ENCODE measurements at places on chromosomes 12 and 14.

DNA sequence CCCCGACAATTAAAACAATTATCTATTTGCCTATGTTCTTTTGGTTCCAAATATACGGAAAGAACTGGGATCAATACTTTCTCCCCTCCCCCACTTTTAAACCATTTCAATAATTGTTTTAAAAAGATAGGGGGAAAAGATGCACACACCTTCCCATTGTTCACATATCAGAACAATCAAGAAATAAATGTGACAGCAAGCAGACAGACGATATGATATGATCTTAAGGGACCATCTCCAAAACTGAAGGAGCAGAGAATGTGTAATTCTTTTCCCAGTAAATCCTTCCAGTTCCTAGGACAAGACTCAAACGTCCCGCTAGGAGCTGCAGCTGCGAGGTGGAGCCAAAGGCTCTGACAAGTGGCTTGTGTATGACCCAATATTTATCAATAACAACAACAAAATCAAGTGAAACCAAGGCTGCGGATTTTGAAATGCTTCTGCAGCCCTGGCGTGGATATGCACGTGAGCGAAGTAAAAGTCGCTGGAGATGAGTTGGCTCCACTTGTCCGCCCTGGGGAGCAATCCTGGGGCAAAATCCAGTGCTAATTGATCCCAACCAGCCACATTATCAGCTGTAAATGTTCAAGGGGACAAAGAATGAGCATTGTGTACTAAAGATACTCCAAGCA is 8.2 kb upstream of the FOXG1 start:
- no peak for DNase-seq

DNA sequence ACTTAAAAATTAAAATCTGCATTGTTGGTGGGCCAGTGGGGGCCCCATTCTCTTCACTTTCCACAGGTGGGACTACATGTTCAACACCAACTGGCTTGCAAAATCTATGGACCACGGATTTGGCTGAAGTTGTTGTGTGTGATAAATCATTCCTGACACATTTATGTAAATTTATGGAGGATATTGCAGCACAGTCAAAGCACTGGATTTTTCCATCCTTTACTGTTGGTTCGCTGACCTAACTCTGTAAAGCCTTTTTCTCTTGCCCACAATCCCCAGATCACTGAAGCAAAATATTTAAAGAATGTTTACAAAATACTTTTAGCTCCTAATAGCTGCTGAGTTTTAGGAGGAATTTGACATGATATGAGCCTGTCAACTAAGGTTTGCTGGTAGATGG is 219.7 kb upstream of the PRICKLE1 start:
- no peak for DNase-seq

GRCh38 chr14:57875296-57875695 is 9.4 kb upstream of the SLC35F4 start:
- DNase-seq, result no peak

DNA sequence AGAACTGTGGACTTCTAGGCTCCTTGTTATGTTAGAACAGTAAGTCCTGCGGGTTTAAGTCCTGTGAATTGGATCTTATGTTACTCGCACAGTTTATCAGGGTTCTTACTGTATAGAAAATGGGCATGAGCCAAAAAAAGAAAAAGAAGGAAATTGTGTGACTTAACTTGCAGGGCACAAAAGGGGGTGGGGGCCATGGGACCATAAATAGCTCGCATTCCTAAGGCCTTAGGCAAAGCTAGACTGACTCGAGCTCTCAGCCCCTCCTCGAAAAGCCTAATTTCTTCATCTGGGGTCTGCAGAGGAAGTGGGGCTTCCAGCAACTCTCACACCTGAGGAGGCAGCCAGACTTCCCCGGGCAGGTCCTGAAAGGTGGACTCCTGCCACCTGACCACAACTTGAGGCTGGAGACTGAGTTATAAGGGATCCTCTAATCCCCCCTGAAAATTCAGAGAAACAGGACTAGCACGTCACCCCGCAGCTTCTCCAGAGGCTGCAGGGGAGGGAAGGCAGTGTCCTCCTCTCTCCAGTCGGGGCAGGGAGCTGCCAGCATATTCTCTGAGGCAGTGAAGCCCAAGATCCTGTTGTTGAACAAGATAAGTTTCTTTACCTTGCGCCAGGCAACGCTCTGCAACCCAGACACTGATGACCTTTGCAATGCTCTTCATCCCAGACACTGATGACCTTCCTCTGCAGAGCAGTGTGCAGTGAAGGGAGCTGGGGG is 280.5 kb downstream of the PCNX1 start:
- DNase-seq, result no peak

GRCh38 chr14:25371068-25371467 is 321.1 kb upstream of the STXBP6 start:
- no peak for DNase-seq

- no peak for DNase-seq
Observed at GRCh38 chr14:61076556-61076955, 95.5 kb downstream of the SLC38A6 start.

- peak; percentile 10 for DNase-seq
Observed at GRCh38 chr12:85484387-85484786, 204.4 kb downstream of the ALX1 start.

- no peak for DNase-seq
Observed at GRCh38 chr14:103503296-103503695, 19.3 kb downstream of the CKB start.

GRCh38 chr12:14326699-14327098 is 38.8 kb upstream of the ATF7IP start:
- DNase-seq, result no peak

DNA sequence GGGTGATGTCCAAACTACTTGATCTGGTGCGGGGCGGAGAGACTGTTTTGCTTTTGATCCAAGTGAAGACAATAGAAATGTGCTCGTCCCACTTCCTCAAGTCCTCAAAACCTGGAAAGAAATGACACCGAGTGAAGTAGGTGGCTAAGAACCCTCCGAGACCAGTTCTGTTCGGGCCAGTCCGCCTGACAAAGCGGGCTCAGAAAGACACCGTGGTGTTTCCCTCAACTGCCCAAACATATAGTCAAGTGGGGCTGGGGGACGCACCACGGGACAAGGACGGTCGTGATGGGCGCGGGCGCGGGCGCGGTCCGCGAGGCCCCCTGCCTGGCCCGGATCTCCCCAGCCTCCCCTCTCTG is 1.6 kb downstream of the PHLDA1 start:
- no peak for DNase-seq

GRCh38 chr12:15584366-15585041 is 204.7 kb downstream of the EPS8 start:
- peak; percentile 84 for DNase-seq

GRCh38 chr14:78997811-78998210 is 827.6 kb downstream of the NRXN3 start:
- no peak for DNase-seq

DNA sequence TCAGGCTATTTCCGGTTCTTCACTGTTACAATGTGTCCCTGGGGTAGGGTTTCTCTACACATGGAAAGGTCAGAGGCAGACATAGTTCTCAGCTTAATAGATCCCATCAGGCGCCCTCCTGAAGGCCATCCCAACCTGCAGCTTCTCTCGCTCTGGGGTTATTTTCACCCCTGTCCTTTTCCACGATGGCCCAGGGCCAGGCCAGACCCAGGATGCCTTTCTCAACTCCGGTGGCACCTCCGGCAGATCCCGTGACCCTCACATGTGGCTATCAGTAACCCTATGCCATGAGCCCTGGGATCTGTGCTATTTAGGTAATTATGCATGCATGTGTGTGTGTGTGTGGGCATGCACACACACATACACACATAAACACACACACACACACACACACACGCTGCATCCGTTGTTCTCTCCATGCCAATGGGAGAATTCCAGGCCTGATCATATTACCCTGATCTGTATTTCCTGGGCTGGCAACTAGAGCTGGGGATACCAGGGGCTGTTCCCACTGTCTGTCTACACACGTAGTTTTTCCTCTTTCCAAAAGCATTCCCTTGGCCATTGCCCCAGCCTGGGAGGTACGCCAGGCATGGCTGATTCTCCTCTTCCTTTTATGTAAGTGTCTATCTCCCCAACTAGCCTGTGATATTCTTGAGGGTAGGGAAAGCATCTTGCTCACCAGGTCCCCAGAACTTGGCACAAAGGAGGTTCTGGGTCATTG is 51.2 kb upstream of the NOS1 start:
- no peak for DNase-seq

DNA sequence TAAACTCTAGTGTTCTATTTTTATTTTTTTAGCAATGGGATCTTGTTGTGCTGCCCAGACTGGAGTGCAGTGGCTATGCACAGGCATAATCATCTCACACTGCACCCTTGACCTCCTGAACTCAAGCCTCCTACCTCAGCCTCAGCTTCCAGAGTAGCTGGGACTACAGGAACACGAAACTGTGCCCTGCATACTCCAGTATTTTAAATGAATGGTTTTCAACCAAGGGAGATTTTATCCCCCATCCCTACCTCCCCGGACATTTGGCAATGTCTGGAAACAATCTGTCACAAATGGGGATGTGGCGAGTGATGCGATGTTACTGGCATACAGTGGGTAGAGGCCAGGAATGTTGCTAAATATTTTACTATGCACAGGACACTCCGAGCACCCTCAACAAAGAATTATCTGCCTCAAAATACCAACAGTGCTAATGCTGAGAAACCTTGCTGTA is 2.1 kb downstream of the CBX5 start:
- DNase-seq, result no peak

- DNase-seq, result no peak
Observed at GRCh38 chr12:10783252-10783651, 19.2 kb downstream of the TAS2R7 start.

GRCh38 chr14:36424478-36425102 is 95.4 kb downstream of the NKX2-1 start:
- no peak for DNase-seq

DNA sequence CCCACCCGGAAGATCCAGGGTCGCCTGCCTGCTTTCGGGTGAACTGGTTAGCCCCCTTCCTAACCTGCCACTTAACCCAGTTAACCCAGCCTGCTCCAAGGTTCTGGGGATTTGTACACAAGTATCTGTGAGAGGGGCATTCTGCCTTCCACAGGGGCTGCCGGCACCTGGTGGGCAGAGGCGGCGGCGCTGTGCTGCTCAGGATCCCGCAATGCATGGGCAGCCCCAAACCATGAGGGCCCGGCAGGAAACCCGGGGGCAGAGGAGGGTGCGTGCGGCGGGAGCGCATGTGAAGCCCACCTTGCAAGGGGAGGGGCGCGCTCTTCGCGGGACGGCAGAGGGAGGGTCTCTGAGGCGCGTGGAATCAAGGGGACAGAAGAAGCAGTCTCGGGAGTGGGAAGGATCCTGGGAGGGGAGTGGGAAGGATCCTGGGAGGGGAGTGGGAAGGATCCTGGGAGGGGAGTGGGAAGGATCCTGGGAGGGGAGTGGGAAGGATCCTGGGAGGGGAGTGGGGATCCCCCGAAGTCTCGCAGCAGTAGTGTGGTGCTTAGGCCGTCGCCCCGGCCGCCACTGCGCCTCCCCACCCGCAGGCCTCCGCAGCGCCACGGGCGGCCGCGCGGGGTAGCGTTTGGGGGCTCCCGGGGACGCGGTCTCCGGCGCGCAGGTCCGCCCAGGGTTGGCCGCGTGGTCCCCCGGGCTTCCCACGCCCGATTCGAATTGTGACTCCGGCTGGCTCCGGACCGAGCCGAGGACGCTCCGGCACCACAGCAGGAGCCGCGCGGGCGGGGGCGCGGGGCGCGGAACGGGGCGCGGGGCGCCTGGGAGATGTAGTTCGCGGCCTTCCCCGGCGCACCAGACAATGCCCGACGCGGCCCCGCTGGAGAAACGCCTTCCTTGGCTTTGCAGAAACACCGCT is 4.9 kb upstream of the MTA1 start:
- peak; percentile 64 for DNase-seq

GRCh38 chr14:59871166-59871495 is 555 bp upstream of the RTN1 start:
- DNase-seq, result no peak

DNA sequence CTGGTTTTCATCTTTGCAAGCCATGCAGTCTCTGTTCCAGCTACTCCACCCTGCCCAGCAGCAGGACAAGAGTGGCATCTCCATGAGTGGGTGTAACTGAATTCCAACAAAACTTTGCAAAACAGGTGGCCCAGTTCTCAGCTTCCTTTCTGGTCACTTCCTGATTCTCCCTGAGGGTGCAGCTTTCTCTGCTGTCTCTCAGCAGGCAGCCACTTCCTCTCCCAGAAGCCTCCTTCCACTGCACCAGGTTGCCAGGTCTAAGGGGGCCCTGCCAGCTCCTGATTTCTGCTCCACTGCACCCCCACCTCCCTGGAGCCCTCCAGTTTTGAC is 341.0 kb upstream of the FKBP4 start:
- DNase-seq, result no peak

GRCh38 chr12:95440401-95440800 is 33.6 kb upstream of the METAP2 start:
- DNase-seq, result no peak

DNA sequence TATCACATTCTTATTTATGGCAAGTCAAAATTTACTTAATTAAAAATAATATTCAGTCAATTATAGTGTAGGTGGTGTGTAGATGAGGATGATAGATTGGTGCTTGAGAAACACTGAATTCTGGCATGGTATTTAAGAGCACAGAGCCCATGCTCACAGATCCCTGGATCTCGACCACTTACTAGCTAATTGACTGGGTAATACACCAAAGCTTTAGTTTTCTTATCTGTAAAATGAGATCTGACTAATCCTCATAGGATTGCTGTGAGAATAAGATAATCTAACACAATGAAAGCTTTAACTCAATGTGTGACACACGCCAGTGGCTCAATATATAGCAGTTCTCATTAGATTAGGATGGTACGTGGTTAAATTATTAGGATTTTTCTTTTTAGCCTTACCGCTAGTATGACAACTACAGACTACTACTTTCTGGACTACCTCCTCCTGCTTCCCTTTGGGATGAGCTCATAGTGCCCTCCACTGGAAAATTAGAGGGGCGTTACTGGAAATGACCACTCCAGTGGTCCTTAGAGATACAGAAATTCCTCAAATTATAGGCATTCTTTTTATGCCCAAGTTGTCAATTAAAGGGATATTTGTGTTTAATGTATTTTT is 482.8 kb upstream of the TBX3 start:
- no peak for DNase-seq

- no peak for DNase-seq
Observed at GRCh38 chr12:62533755-62534107, 67.1 kb downstream of the MON2 start.

GRCh38 chr14:89953602-89954001 is 928 bp downstream of the EFCAB11 start:
- no peak for DNase-seq

GRCh38 chr14:74630881-74631690 is 19.0 kb upstream of the LTBP2 start:
- DNase-seq, result no peak

- DNase-seq, result no peak
Observed at GRCh38 chr12:12822886-12823285, 9.7 kb downstream of the DDX47 start.

DNA sequence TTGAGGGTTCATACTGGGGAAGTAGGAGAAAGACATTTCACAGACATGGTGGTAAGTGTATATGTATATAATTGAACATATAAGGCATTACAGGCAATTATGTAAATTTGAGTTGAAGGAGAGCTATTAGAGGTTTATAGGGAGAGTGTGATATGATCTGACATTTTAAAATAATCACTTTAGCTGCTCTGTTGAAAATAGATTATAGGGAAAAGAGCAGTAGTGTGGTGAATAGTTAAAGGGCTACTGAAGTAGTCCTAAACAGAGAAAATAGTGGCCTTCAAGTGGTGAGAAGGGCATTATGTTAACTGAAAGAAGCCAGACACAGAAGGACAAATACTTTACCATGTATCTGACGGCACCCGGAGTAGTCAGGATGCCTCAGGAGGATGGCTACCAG is 234.2 kb downstream of the SLC41A2 start:
- no peak for DNase-seq

Data from GM12865 (cell line).